ENCODE measurements at places on chromosomes 6 and 20.

DNA sequence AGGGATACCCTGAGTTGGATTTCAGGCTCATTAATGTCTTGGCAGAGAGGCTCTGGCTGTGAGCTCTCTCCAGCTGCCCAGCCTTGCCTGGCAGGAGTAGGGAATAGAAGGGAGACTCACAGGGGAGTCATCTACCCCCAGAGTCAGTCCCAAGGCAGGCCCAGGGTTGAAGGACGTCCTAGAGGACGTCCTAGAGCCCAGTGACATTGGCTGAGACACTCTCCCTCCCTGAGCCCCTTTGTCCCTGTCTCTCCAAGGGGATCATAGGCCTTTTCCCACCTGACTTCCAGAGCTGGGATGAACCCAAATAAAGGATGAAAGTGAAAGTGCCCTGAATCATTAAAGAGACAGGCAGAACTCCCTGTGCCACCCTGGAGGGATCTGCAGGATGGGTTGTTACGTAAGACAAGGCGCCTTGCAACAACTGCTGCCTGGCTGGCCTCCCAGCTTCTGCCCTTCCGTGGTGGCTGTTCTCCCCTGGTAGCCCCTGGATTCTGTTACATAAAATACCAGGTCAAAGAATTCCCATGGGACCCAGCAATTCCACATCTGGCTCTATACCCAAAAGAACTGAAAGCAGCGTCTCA lies 53.6 kb upstream of the SIRPA start:
- DNase-seq, result no peak

DNA sequence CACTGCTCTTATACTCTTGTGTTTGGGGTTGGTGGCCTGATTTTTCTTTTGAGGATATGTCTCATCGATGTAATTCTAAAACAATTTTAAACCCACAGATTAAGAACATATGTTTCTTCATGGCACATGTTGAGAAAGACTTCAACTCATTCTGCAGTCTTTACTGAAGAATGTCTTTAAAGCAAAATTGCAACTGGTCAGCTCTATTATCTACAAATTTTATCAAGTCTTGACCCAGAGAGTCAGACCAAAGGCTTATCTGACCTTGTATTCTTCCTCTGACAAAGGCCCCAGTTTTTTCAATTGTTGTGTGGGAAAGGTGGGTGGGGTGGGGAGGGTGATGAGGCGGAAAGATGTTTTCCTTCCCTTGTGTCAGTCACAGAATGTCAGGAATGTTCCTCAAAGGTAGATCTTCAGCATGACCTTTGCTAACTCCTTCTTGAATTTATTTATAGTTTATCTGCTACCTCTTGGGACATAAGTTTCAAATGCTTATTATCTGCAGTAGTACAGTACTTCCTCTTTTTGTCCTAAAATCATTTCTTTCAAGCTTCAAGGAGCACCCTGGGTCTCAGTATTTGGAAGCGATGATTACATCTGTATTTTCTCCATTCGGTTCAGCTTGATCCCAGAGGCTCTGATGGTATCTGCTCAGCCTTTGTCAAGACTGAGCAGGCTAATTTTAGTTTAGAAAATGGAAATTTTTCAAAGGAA lies 63.2 kb upstream of the TIAM2 start:
- no peak for DNase-seq

DNA sequence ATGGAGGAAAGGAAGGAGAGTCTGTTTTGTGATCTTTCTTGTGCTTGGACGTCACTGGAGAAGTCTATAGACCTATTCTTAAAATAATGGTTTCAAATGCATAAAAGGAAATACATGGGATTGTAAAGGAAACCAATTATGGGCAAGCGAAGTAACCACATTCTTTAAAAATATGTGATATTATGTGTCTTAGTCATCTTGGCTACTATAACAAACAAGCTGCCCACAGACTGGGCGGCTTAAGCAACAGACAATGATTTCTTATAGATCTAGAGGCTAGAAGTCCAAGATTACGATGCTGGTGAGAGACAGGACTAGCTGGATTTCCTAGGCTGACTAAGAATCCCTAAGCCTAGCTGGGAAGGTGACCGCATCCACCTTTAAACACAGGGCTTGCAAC lies 49.4 kb upstream of the CD83 start:
- no peak for DNase-seq

DNA sequence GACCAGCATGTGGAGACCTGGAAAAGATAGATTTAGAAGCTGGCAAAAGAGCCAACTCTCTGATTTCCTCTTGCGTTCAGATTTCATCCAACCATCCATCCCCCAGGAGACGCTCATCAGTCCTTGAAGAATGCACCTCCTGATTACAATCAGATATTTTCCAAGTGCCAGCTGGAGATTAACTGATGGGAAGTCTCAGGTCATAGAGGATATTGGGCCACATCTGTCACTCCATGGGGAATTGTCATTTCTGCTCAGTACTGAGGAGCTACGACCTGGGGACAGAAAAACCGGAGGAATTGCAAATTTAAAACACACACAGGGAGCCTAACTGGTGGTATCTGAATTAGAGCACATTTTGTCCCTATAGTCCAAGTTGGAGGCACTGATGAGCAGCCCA lies 496.2 kb upstream of the SULF2 start:
- no peak for DNase-seq

GRCh38 chr6:113402544-113402943 lies 454.6 kb upstream of the MARCKS start:
- DNase-seq, result no peak

- no peak for DNase-seq
Observed at GRCh38 chr6:169391473-169392071, 137.9 kb upstream of the THBS2 start.

- DNase-seq, result no peak
Observed at GRCh38 chr6:24799541-24799915, 811 bp upstream of the ARMH2 start.

DNA sequence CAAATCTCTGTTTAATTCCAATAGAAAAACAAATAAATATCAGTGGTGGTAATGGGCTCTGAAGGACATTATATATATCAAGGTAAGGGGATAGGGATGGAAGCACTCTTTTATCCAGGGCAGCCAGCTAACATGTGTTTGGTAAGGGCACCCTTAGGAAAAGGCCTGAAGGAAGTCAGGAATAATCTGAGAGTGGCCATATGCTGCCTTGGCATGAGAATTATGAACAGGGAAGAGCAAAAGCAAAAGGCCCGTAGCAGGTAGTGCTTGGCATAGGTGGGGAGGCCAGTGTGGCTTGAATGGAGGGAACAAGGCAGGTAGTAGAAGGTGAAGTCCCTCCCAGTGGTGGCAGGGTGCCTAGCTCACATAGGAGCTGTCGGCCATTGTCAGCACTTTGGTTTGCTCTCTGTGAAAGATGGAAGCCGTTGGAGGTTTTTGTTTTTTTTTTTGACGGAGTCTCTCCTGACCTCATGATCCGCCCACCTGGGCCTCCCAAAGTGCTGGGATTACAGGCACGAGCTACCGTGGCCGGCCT lies 39.6 kb upstream of the CSE1L start:
- no peak for DNase-seq

- DNase-seq, result no peak
Observed at GRCh38 chr6:49692534-49692933, 20.8 kb downstream of the CRISP2 start.

DNA sequence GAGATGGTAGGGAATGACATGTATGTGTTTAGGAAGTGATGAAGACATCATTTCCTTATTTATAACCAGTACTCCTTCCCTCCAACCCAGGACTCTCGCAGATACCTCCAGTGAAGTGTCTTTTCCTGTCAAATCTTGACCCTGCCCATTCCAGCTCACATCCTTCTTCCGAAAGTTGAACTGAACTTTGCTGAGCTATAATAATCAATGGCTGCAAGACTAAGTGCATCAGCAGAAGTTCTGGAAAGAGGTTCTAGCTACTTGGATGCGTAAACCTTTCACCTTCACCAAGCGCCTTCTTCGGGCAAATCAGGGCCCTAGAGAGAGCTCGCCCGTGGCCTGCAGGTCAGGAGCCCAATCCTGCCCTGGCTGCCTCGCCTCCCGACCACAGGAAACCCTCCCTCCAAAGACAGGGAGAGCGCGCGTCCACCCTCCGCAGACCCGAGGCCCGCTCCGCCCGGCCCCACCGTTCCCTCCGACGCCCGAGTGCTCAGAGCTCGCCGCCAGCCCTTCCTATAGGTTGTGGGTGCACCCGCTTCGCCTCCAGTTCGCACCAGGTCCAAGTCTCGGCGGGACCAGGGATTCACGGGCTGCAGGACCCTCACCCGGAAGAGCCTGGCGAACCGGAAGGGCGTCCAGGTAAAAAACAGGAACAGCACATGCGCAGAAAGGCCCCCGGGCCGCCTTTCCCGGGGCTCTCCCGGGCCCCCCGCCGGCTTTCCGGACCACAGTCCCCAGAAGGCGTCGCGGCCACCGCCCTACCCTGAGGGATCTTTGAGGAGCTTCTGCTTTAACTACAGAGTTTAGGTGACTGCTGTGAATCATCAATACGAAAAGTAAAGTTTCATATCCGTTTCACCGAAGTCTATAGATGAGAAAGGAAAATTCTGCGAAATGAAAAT lies at the start of gene ZNF334:
Gene ZNF334 (minus strand): TSS at position 617 of the 902 bp plus-strand sequence. CDS start 1,457 bp downstream, outside the sequence.
- no peak for DNase-seq

DNA sequence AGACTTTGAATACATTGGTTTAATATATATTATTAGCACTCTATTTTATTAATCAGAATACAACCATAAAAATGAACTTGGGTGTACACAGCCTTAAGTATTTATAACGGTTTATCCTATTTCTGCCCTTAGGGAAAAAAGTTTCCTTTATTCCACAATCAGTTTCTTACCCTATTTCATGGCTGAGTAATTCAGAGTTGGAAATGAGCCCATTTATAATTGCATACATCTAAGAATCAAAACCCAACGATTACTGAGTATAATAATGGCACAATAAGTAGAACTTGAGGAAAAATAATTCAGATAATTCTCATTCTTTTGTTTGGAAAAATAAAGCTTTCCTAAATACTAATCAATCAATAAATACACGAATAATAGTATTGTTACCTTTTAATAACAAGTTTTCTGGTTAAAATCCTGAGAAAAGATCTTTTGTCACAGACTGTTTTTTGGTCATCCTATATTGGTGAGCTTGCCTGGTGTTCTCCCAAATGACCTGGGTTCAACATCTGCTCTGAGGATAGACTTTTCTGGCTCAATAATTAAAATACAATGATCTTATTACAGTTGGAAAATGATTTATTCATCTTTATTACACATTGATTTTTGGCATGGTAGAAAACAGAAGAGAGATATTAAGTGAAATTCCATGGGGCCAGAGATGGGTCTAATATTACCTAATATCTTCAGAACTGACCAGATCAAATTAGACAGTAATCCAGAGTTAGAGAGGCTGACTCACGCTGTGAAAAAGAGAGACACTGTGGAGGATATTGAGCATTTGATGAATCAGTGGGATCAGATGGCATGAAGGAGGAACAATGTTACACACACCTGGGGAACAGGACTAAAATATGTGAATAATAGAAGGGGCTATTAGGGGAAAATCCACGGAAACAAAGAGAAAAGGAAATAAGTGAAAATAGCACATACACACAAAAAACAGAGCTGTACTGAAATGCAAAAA lies 162.1 kb upstream of the TBX18 start:
- DNase-seq, result no peak

- no peak for DNase-seq
Observed at GRCh38 chr20:46894579-46894958, at the start of gene EYA2. Gene EYA2 (plus strand): TSS chr20:46894843. CDS start chr20:46990011, 95,168 bp downstream.

DNA sequence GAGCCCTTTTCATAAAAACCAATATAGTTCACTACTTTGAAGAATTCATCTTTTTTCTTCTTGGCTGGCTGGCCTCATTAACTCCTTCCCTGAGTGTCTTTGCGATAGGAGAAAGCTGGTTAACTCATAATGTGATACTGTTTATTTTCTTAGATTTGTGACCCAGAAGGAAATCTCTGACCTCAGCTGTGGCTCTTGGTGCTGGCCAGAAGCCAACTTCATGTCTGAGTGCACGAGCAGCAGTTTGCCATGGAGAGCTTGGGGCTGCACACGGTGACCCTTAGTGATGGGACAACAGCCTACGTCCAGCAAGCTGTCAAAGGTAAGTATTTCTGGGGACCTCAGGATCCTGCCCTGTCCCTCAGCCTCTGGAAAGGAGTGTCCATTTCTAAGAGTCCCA lies 16.7 kb upstream of the DEF6 start:
- DNase-seq, result no peak

DNA sequence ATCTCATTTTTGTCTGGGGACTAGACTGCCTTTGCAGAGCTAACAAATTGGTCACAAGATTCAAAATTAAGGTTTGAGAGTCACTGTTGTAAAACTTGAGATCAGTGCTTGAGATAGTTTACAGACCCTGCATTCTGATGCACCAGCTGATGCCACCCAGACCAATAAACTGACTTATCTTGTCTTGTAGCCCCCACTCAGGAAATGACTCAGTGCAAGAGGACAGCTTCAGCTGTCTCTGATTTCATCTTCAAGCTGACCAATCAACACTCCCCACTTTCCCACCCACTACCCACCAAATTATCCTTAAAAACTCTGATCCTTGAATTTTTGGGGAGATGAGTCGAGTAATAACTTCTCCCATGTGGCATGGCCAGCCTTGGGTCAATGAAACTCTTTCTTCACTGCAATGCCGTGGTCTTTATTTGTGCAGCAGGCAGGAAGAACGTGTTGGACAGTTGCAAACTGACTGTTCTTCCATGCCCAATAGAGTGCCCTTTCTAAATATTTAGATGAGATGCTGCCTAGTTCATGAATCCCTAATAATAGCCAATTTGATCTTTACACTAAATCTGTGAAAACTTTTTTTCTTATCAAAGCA lies 48.3 kb upstream of the PROKR2 start:
- no peak for DNase-seq

All from CD4-positive, alpha-beta T cell treated with Interferon alpha-2 for 1 hour (primary cell).